ENCODE measurements at places on chromosomes 3 and 15.
A peak's percentile ranks its signal among the peaks of the same experiment; 100 is the strongest.

DNA sequence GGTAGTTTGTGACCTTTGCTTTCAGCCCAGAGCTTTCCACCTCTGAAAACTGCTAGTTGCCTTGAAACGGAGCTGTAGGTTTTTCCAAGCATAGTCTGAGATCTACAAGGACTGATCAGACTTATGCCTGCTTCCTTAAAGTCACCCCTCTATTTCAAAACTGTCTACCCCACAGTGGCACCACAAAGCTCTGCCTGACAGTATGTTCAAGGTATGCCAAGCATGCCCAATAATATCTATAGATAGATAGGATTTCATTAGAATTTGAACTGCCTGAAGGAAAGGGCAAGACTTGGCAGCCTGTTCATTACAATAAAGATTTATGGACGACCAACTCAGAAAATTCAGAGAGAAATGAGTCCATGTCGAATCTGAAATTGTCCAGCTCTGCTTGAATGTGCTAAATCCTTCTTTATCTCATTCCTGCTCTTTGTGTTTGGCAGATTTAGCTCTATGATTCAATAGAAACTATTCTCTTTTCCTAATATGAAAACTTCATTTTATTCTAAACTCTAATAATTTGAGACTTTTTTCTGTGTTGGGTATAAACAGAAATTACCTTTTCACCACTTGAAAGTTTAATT is 227.6 kb upstream of the TBC1D5 start:
- no peak overlapping the region for H3K4me3 ChIP-seq
- H3K4me1 ChIP-seq: peaks cover 14% of the 10 kb centered on the region
- no peak overlapping the region for H3K27ac ChIP-seq
- no peaks in the 10 kb centered on the region for H3K27me3 ChIP-seq

DNA sequence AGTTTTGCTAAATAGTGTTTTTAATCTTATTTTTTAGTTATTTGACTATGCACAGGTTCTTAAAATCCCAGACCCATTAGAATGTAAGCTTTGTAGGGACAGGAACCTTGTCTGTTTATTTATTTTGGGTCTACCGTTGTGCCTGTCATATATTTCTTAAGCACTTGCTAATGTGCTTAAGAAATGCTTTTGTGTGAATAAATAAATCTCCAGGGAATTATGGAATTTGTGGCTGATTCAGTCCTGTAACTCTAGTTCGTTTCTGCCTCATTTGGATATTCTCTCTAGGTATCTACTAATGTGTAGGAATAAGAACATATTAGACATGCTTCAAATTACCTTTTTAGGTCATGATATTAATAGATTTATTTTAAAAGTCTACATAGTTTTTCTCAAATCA is 161.6 kb downstream of the LPP start:
- H3K4me1 ChIP-seq: peaks cover 2% of the 10 kb centered on the region
- H3K4me3 ChIP-seq: no peak overlapping the region
- no peak overlapping the region for H3K27ac ChIP-seq
- no peaks in the 10 kb centered on the region for H3K36me3 ChIP-seq
- H3K27me3 ChIP-seq: no peaks in the 10 kb centered on the region

- no peak for DNase-seq
- no peak overlapping the region for H3K27ac ChIP-seq
- H3K36me3 ChIP-seq: no peaks in the 10 kb centered on the region
Observed at GRCh38 chr3:106518516-106518915, 649.7 kb upstream of the CBLB start.

GRCh38 chr3:178318941-178319816 is 217.1 kb upstream of the KCNMB2 start:
- no peak overlapping the region for H3K4me3 ChIP-seq
- no peaks in the 10 kb centered on the region for H3K27me3 ChIP-seq
- no peaks in the 10 kb centered on the region for H3K36me3 ChIP-seq
- no peak overlapping the region for H3K27ac ChIP-seq

DNA sequence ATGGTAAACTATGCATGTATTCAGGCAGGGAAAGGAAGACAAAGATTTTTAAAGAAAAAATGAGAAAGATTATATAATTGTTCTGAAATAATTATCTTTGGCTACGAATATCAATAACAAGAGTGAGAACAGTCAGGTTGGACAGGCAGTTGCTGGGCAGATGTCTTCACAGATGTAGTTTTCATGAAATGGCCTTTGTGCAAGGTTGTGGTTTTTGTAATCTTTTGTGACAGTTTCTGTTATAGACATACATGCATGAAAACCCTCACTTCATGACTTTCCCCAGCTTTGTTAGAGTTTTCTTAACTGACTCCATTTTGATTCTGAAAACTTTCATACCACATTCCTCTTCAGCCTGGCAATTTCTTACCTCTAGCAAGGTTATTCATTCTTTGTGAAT is 34.9 kb upstream of the SLC25A36 start:
- H3K4me3 ChIP-seq: no peak overlapping the region
- H3K27ac ChIP-seq: no peak overlapping the region
- H3K36me3 ChIP-seq: no peaks in the 10 kb centered on the region
- H3K27me3 ChIP-seq: peaks cover 5% of the 10 kb centered on the region
- no peaks in the 10 kb centered on the region for H3K4me1 ChIP-seq

DNA sequence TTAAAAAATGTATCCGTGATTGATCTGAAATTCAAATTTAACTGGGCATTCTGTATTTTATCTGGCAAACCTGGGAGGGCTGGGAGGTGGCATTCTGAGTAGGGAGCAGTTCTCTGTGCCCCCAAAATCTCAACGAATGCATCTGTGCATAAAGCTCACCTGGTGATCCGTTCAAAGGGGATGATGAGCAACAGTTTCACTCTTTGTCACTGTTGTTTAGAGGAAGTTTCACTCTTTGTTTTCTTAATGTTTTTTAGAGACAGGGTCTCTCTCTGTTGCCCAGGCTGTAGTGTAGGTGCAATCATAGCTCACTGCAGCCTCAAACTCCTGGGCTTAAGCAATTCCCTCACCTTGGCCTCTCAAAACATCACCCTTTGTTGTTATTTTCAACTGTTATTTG is 186.7 kb downstream of the SSR3 start:
- H3K27me3 ChIP-seq: no peaks in the 10 kb centered on the region
- no peak overlapping the region for H3K27ac ChIP-seq
- H3K36me3 ChIP-seq: no peaks in the 10 kb centered on the region

GRCh38 chr3:193869221-193870201 is 266.4 kb upstream of the HES1 start:
- peaks cover 19% of the 10 kb centered on the region for H3K4me1 ChIP-seq
- H3K36me3 ChIP-seq: no peaks in the 10 kb centered on the region
- no peak for DNase-seq
- H3K27ac ChIP-seq: no peak overlapping the region
- H3K27me3 ChIP-seq: peaks cover 2% of the 10 kb centered on the region
- H3K4me3 ChIP-seq: no peak overlapping the region

GRCh38 chr3:64079369-64080150 is 56.3 kb upstream of the PSMD6 start:
- no peak overlapping the region for H3K4me3 ChIP-seq
- no peaks in the 10 kb centered on the region for H3K27me3 ChIP-seq
- H3K36me3 ChIP-seq: no peaks in the 10 kb centered on the region
- DNase-seq: no peak

DNA sequence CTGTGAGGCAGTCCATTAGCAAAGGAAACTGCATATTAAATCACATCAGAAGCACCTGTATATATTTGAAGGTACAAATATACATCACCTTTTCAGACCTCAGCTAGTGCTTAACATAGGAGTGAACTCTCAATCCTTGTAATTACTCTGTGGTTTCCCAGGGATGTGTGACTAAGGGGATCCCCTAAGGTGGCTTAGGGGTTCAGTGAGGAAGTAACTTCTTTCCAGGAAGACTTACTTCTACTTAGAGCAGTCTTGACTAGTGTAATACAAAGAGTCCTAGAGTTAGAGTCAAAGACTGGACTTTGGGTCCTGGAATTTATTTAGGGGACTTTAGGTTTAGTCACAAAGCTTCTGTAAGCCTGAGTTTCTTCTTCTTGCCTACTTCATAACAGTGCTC is 8.7 kb upstream of the SUMF1 start:
- H3K4me1 ChIP-seq: no peaks in the 10 kb centered on the region
- no peak for DNase-seq
- no peaks in the 10 kb centered on the region for H3K36me3 ChIP-seq
- no peak overlapping the region for H3K4me3 ChIP-seq

- H3K27ac ChIP-seq: peak overlapping the region; percentile 57
- peak; percentile 40 for DNase-seq
- peaks cover 75% of the 10 kb centered on the region for H3K4me1 ChIP-seq
- peaks cover 9% of the 10 kb centered on the region for H3K27me3 ChIP-seq
Observed at GRCh38 chr3:14434498-14435151, 32.2 kb downstream of the SLC6A6 start.

- peaks cover 37% of the 10 kb centered on the region for H3K4me1 ChIP-seq
- no peak for DNase-seq
- H3K27ac ChIP-seq: no peak overlapping the region
Observed at GRCh38 chr15:50751394-50751793, 14.1 kb downstream of the SPPL2A start.

DNA sequence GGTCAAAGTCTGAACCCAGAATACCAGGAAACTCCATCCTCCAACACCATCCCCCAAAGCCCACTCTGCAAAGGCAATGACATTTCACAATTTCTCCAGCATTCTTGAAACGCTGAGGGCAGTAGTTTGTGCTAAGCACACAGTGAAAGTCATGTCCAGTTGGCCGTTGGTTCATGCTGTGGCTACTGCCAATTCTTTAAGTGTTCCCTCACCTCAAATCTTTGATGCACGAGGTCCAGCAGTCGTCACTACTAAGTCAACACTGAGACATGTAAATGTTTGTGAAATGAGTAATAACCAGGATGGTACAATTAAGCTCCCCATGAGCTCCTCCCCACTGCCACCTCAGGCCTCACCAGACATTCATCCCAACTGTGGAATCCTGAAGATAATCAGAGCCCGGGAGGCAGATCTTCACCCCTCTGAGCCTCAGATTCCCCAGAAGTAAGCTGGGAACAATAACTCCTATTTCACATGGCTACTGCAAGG is 7.0 kb downstream of the SUCLG2 start:
- DNase-seq: peak; percentile 46
- H3K4me3 ChIP-seq: no peak overlapping the region
- peaks cover 42% of the 10 kb centered on the region for H3K4me1 ChIP-seq
- H3K36me3 ChIP-seq: no peaks in the 10 kb centered on the region

GRCh38 chr3:72481542-72481941 is 366.7 kb downstream of the SHQ1 start:
- no peaks in the 10 kb centered on the region for H3K36me3 ChIP-seq
- H3K27ac ChIP-seq: no peak overlapping the region
- DNase-seq: no peak
- H3K4me1 ChIP-seq: peaks cover 14% of the 10 kb centered on the region

- no peak for DNase-seq
- H3K4me1 ChIP-seq: no peaks in the 10 kb centered on the region
- H3K27me3 ChIP-seq: no peaks in the 10 kb centered on the region
- H3K36me3 ChIP-seq: no peaks in the 10 kb centered on the region
- no peak overlapping the region for H3K27ac ChIP-seq
- no peak overlapping the region for H3K4me3 ChIP-seq
Observed at GRCh38 chr3:105415951-105416350, 49.2 kb downstream of the ALCAM start.

DNA sequence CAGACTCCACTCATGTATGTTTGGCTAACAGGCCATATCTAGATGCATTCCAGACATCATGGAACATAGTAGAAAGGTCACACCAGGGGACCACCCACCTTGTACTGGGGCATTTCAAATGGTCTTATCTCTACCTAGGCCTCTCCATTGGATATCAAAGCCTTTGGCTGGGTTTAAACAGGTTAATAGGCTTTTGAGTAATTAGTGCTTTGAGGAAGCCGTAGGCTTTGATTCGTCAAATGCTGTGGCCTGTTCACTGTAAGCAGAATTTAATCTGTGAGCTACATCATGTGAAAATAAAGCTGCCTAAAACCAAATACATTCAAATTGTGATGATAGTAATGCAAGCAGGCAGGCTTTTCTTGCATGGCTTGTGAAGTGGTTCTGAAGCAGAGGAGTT is 129.5 kb downstream of the ST8SIA2 start:
- no peaks in the 10 kb centered on the region for H3K27me3 ChIP-seq
- no peaks in the 10 kb centered on the region for H3K36me3 ChIP-seq
- H3K4me3 ChIP-seq: no peak overlapping the region
- H3K27ac ChIP-seq: no peak overlapping the region
- no peak for DNase-seq

GRCh38 chr3:156603379-156604017 is 48.6 kb upstream of the SSR3 start:
- DNase-seq: no peak
- no peak overlapping the region for H3K27ac ChIP-seq
- H3K36me3 ChIP-seq: no peaks in the 10 kb centered on the region
- H3K4me3 ChIP-seq: no peak overlapping the region

DNA sequence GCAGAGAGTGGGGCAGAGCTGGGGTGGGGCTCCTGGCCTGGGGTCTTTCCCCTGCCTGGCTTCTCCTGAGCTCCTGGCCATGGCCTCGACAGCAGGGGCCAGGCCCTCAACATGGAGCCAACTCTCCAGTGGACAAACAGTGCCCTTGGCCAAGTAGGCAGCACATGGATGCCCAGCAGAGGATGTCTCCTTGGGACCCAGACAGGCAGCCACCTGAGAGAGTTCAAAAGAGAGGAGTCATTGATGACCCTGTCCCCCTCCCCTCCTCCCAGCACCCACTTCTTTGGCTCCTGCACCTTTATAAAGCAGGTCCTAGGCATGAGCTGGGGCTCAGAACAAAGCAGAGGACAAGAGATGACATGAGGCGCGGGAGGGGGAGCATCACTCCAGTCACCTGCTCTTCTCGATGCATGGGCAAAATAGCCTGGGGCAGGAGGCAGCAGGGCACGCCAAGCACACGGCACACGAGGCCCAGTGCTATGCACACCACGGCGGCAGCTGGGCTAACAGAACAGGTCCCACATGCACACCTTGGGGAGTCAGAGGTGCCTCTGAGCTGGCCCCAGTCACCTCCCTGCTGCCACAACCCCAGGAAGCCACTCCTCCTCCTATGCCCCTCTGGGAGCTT is 27.4 kb downstream of the SHISA5 start:
- no peak overlapping the region for H3K4me3 ChIP-seq
- peaks cover 13% of the 10 kb centered on the region for H3K4me1 ChIP-seq
- H3K36me3 ChIP-seq: no peaks in the 10 kb centered on the region
- no peak for DNase-seq
- H3K27ac ChIP-seq: no peak overlapping the region

DNA sequence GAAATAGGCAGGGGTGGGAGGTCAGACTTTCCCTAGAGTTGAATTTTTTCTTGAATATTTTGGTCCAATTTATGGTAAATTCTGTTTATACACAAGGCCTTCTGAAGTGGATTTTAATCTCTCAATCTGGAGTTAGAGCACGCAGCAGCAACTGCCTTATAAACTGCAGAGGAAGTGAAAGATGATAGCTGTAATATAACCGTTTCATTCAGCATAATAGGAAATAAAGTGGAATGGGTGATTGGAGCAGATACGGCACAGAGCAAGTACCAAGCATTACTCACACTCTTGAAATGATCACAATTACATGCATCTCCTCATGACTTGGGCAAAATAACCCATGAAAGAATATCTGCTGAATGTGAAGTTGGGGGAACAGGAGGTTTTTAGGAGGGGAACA is 106.8 kb downstream of the ARRDC4 start:
- no peaks in the 10 kb centered on the region for H3K4me1 ChIP-seq
- peak overlapping the region; percentile 47 for H3K27ac ChIP-seq
- no peak for DNase-seq
- H3K27me3 ChIP-seq: no peaks in the 10 kb centered on the region

GRCh38 chr3:47601281-47601680 is 22.6 kb upstream of the CSPG5 start:
- H3K36me3 ChIP-seq: no peaks in the 10 kb centered on the region
- H3K27ac ChIP-seq: no peak overlapping the region
- peaks cover 21% of the 10 kb centered on the region for H3K4me1 ChIP-seq
- no peak for DNase-seq

Data from transverse colon (tissue), 4 donors.